ENCODE measurements at places on chromosomes 2 and 18.

DNA sequence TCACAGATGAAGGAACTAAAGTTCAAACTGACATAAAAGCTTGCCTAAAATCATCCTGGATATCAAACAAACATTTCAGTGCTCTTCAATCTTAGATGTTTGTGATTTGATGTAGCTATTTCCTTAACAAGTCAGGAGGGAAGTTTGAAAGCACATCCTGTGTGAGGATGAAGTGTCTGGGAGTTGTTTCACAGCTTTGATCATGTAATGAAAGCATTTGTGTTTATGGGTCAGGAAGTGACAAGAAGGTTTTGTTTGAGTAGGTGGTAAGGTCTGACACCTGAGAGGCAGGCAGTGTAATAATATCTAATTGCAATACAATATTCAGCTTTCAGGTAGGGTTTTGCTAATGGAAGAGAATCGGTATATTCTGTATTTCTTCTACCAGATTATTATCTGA lies 26.0 kb upstream of the CSRNP3 start:
- no peak for DNase-seq

- DNase-seq: peak; percentile 33
Observed at GRCh38 chr18:24315170-24315569, 82.5 kb downstream of the OSBPL1A start.

- peak; percentile 43 for DNase-seq
Observed at GRCh38 chr2:201205515-201205849, 22.5 kb downstream of the CASP10 start.

DNA sequence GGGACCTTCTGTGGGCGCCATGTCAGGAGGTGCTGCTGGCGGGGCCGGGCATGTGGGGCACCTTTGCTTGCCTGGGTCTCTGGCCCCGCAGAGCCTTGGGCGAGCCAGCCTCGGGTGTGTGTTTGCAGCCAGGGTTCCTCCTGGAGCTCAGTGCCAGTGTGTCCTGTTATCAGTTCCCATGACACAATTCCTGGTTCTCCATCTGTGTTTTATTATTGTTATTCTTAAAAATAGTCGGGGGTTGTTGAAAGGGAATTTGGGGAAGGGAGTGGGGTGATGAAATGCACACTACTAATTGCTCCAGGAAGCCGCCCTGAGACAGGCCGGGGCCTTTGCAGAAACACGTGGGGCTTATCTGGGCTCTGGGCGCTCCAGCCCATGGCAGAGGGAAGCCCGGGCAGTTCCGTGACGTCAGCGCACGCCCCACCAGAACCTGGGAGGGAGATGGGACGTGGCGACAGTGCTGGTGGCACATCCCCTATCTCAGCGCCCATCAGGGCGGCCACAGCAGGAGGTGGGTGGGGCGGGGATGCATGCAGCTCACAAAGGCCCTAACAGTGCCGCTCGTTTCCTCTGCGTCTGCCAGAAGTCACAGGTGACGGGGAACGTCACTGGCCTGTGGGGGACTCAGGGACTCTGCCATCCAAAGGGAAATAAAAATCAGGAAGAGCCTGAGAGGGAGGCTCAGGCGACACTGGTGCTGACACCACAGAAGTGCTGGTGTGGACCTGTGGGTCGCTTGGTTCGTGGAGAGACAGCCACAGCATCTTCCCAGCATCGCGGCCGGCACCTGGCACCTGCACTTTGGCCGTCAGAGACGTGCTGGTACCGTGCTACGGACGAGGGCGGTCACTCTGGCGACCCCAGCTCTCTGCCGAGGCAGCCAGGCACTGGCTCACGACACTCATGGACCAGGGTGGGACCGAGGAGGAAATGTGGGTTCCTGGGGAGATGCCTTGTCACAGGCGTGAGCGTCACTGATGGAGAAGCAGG lies 131.0 kb downstream of the NFATC1 start:
- DNase-seq: no peak

DNA sequence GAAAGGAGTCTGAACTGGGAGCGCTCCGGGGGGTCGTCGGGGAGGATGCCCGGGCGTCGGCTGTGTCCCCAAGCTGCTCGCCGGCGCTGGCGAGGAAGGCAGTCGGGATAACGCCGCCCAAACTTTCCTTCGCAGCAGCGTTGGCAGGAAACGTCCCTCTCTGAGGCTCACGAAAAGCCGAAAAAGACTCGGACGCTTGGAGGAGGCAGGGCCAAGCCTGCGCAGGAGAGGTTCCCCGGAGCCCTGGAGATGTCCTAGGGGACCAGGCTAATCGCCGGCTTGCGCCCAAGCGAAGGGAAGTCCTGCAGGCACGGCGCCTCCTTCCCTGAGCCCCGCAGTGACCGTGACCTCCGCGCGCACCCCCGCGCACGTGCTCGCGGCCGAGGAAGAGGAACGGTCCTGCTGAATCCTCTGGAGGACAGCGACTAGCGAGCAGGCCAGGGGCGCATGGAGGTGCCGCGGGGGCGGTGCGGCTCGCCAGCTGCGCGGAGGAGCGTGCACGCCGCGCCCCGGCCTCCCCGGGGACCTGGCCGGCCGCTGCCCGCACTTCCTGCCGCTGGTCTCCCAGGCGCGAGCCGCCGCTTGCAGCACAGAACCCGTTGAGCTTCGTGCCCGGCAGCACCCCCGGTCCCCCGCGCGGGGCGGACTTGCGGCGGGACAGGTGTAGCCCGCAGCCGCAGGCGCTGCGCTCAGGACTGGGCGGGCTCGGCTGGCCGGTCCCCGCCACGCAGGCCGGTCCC lies at the start of gene SH3RF3:
TSS of gene SH3RF3 (plus strand) at position 590 of the 740 bp plus-strand sequence.
- peak; percentile 57 for DNase-seq

DNA sequence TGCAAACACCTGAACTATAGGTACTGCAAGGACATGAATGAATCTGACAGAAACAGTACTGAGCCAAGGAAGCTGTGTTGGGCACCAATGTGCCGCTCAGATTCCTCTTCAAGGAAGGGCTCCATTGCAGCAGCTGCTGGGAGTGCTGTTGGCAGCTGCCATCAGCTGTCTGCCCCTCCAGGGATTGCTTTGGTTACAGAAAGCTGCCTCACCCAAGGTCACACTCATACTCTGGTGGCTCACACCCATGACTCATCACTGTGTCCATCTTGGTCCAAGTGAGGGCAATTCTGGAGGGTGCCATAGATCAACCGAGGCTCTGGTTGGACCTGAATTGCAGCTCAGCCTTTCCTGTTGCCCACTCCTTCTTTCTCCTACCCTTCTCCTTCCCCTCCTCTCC lies 24.4 kb upstream of the TRPM8 start:
- peak; percentile 6 for DNase-seq

DNA sequence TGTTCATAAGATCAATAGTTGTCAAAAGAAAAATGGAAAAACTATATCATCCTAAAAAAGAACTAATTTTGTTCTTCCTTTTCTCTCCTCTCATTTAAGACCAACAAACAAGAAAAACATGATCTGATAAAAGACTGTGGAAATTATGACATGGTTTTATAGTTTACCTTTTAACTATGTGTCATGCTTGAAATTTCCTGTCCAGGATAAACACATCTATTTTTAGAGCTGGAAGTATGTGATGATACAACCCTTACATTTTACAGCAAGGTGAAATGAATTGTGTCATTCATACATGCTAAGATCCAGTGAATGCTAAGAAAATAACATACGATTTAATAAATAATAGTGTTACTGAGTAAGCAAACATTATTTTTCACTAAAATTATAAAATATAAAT lies 89.9 kb downstream of the GULP1 start:
- DNase-seq: peak; percentile 87

GRCh38 chr2:215644233-215644897 lies 208.5 kb upstream of the FN1 start:
- no peak for DNase-seq

DNA sequence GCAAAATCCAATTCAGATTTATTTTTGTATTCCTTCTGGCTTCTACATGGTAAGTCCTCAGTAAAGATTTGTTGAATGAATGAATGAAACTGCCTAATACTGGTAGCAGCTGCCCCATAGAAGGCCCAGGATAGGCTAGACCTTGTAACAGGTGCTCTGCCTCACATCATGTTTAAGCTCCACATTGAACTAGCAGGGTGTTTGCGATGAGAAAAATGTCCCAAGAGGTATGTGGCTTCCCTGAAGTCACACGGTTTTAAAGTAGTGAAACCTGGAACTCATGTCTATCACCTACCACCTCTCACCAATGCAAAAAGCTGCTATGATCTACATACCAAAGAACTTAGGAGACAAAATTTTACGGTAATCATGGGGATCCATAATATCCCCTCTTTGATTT lies 765 bp upstream of the LHCGR start:
- DNase-seq: no peak
